ENCODE measurements at places on chromosomes 2 and 18.

- no peak for DNase-seq
Observed at GRCh38 chr2:16318474-16319195, 347.0 kb downstream of the CYRIA start.

DNA sequence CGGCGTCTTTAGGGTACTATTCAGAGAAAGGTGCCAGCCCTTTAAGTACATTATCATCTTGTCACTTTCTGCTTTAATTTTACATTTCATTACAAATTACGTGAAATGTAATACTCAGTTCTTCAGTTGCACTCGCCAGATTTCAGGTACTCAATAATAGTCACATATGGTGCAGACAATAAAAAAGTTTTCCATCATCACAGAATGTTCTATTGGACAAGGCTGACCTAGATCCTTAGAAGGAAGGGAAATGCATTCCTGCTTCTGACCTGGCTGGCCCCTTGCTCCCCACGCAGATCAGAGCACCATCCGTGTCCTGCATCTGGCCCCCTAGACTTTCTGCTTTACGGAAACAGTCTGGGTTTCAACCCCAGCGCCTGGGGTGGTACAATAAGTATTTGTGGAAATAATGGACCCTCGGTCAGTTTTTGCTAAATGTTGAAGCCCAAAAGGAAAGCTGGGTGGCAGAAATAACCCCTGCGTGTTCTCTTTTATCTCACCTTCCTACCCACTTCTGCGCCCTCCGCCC lies 681 bp upstream of the C2orf72 start:
- no peak for DNase-seq

DNA sequence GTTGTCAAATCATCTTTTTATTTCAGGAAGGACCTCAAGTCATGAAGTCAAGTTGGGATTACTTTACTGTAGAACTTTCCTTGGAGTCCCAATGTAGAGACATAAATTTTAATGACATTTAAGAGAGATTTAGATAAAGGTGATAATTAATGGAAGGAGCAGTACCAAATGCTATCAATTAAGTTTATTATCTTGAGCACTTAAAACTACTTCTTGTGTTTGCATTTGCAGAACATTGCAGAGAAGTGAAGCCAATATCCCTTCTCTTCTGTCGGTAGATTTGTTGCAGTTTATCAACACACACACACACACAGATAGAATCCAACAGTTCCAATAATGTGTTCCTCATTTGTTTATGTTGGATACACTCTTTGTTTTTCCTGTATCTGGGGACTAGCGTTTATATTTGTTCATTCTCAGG lies 570.7 kb downstream of the EPHA4 start:
- DNase-seq = no peak

GRCh38 chr2:50749216-50749615 lies 282.7 kb downstream of the NRXN1 start:
- DNase-seq = no peak

DNA sequence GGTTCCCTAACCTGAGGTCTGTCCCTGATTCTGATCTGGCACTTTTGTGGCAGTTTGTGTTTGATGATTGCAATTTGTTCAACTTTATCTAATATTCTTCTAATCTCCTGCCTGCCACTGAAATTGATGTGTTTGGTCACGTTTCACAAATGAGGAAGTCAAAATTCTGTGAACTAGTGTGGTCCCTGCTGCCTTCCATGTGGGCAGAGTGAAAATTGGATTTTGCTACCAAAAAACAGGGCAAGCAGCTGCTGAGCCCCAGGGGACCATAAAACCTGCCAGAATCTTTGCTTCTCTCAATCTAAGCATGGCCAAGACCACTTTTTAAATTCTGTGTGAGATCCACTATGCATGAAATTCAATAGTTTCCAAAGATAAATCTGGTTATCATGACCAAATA lies 195.5 kb upstream of the CYRIA start:
- no peak for DNase-seq

DNA sequence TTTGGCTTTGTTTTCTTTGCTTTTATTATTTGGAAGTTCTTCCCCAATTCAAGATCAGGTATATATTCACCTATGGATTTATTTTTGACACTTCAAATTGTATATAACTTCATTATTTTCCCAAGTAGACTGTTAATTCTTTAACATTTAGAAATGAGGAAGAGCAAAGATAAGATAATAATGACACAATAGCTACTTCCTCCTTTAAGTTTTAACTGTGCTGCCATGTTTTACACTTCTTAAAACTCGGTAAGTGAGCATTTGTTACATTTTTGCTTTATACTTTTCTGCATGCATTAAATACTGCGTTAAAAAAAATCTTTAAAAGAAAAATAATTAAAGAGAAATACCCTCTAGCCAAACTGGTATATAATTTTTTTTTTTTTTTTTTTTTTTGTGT lies 32.5 kb downstream of the SLC66A3 start:
- DNase-seq = no peak

- DNase-seq = no peak
Observed at GRCh38 chr2:239162976-239163687, 237.7 kb downstream of the HDAC4 start.

DNA sequence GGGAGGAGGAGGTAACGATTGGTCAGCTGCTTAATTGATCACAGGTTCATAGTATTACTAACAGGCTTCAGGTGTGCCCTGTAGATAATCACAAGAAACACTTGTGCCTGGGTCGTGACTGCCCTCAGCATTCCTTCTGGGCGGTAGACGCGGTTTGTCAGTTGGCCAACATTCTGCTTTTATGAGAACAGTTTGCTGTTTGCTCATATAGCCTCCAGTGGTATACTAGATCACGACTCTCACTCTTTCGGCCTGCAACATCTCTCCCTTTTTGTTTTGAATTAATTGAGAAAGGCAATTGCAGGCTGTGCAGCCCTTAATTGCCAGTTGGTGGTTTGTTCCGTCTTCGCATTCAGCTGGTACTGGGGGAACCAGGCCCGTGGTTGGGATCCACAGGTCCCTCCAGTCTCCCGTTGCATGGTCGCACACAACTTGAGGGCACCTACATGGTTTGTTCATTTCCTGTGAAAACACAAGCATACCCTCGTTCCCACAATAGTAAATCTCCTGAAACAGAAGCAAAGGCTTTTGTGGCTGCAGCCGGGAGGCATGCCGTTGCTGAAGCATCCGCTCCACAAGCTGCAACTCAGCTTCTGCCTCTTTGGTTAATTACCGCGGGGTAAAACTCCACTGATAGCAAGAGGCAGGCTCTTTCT lies 30.3 kb upstream of the GPR17 start:
- no peak for DNase-seq

GRCh38 chr2:184611361-184612085 lies 13.2 kb downstream of the ZNF804A start:
- DNase-seq = peak; percentile 2

- DNase-seq = no peak
Observed at GRCh38 chr18:2968606-2969005, 44.3 kb downstream of the LPIN2 start.

DNA sequence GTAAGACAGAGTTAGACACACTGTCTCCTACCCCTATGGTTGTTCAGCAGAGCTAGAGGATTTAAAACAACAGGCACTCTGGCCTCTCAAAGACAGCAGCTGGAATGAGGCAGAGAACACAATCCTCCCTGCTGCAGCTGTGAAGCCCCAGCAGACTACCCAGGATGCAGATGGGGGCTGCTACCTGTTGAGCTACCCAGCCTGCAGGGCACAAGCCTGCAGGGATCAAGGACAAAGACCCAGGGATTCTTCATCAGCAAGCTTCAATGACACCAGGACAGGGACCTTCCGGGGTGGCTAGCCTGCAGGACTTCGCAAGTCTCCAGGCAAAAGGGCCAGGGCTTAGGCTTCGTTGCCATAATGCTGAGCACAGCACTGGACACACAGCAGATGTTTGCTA lies 27.2 kb downstream of the GALNT14 start:
- DNase-seq = no peak

GRCh38 chr18:9697121-9697520 lies 11.0 kb upstream of the RAB31 start:
- DNase-seq = no peak

DNA sequence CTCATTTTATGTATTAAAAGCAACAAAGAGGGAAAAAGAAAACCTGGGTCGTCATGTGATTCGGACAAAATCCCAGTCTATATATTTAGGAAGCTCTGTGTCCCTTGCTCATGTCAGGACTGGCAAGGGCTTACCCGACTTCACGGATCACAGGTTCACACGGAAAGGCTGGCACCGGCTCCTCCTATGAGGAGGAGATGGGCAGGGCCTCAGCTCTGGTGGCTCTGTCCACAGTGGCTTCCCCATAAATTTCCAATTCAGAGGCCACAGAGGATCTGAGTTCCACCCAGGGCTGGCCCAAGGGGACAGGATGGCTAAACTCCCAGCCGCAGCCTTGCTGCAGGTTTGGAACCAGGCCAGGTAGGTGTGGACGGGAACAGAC lies 186.8 kb downstream of the BCL2 start:
- no peak for DNase-seq

DNA sequence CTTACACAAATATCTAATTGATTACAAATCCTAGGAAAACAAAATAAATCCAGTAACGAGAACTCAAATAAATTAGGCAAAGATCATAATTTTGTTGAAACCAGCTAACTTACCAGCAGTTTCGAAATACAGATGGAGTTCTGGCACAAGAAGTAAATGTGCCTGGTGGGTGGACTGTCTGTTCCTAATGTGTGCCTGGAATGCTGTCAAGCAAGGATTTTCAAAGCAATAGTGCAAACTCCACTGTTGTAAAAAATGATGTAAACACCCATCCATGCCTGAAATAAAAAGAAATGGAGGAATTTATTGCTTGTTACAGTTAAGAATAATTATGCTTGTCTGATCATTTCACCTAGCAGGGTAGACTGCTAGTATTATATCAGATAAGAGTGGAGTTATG lies 423.9 kb upstream of the MAP2 start:
- no peak for DNase-seq

DNA sequence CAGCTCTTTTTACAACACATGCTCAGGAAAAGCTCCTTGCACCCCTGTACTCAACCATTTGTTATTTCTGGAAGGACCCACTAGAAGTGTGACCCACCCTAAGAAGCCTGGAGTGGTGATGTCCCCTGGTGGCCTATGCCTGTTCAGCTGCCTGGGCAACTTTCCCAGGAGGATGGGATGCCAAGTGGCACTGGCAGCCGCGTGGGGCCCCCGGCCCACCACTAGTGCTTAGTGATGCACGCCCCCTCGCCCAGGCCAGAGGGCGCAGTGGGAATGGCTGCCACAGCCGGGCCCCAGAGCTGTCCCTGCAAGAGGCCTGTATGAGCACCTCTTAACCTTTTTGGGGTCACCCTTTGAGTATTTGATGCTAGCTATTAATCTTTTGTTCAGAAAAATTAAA lies 18.1 kb downstream of the IMPA2 start:
- DNase-seq = no peak

DNA sequence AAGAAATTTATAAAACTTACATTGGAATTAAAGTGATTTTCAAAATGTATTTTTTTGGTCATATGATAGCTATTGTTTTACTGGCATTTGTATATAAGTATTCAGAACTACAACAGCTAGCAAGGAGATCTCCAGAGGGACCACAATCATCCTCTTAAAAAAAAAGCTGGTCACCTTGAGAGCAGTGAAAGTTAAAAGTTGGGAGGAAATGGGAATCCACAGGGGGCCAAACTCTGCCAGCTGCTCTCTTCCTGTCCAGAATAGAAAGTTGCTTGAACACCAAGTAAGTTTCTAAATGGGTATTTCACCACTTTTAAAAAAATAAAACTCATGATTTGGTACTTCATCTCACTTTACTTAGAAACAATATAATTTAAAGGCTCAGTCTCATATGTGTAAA lies 1025.1 kb downstream of the LRP1B start:
- DNase-seq = no peak

- no peak for DNase-seq
Observed at GRCh38 chr2:219615894-219616293, 11.5 kb upstream of the SLC4A3 start.

GRCh38 chr18:23798249-23798648 lies 109.0 kb downstream of the LAMA3 start:
- DNase-seq = no peak

- DNase-seq = peak; percentile 72
Observed at GRCh38 chr2:81481994-81482368, 1177.4 kb upstream of the LRRTM1 start.

DNA sequence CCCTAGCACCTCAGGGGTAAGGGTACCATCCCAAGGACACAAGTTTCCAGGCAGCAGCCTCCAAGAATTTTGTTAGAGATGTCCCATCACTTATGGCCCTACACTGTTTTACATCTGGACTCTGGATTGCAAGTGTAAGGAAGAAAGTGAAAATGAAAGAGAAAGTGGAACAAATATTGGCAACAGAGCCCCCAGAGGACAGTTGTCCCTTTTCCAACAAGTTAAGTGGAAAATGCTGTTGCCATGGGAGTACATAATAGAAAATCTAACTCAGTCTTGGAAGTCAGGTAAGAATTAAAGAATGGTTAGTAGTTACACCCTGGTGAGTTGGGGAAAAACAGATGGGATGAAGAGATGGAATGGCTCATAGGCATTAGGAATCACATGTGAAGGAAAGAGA lies 50.6 kb downstream of the TTC21B start:
- DNase-seq = peak; percentile 8

Data from NCI-H2029 treated with DMSO at 0.1 percent for 48 hours (cell line).